ENCODE measurements at places on chromosomes 7 and 10.

DNA sequence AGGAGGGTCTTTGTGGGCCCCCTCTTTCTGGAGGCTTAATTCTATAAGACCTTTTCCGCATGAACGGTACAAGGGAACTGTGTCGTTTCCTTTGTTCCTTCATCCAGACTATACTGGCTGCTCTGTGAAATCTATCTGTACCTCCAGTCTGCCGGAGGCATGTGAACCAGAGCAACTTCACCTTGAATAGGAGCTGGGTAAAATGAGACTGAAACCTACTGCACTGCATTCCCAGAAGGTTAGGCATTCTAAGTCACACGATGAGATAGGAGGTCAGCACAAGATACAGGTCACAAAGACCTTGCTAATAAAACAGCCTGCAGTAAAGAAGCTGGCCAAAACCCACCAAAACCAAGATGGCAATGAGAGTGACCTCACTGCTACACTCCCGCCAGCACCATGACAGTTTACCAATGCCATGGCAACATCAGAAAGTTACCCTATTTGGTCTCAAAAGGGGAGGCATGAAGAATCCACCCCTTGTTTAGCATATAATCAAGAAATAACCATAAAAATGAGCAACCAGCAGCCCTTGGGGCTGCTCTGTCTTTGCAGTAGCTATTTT lies 36.8 kb upstream of the INPP5F start:
- DNase-seq, result no peak

GRCh38 chr7:31335161-31335856 lies 5.2 kb downstream of the NEUROD6 start:
- DNase-seq, result no peak

DNA sequence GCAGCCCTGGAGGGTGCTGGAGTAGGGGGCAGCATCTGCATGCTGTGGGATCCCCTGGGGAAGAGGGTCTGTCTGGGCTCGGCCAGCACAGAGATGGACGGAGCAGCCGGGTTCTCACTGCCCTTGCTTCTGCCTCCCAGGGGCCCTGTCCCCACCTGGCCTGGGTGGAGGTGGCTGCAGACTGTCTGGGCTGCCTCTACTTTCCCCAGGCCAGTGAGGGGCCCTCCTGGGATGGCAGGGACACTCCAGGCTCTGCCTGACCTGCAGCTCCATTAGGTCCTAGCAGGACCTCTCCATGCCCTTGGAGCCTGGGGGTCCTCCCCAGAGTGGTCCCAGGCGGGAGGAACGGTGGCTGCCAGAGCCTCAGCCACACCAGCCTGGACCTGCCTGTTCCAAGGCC lies 63.7 kb downstream of the PWWP2B start:
- DNase-seq, result no peak

DNA sequence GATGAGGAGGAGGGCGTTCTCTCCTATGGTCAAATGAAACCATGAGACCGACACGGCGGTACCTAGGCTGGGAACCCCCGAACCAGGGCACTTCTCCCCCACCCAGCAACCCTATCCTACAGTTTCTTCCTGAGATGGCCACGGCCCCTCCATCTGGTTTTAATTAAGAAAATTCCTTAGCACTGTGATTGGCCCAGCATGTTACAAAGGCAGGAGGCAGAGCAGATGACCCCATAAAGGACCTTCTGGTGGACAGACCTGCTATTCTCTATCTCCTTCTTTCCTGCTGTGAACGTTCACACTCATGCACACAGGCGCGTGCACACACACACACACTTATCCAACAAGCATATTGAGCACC lies 129.4 kb downstream of the RGS10 start:
- DNase-seq, result no peak

GRCh38 chr7:116305485-116306408 lies 95.4 kb downstream of the TES start:
- no peak for DNase-seq

DNA sequence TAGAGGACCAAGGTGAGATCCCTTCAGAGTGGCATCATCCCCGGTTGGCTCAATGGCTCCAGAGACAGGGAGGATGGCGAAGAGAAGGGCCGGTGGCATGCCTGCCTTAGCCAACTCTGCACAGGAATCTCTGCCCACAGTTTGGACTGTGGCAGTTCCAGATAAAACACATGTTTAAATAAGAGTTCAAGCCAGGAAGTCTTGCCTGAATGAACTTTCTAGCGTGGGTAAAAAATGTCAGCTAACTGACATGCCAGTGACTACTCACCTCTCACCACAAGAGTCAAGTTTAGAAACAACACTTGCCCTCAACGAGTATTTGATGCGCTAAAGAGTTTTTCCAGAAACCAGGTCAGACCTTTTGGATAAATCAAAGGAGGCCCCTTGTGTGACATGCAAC lies 3.0 kb downstream of the NOD1 start:
- no peak for DNase-seq

- DNase-seq, result no peak
Observed at GRCh38 chr7:104873401-104873800, 140.6 kb upstream of the KMT2E start.

DNA sequence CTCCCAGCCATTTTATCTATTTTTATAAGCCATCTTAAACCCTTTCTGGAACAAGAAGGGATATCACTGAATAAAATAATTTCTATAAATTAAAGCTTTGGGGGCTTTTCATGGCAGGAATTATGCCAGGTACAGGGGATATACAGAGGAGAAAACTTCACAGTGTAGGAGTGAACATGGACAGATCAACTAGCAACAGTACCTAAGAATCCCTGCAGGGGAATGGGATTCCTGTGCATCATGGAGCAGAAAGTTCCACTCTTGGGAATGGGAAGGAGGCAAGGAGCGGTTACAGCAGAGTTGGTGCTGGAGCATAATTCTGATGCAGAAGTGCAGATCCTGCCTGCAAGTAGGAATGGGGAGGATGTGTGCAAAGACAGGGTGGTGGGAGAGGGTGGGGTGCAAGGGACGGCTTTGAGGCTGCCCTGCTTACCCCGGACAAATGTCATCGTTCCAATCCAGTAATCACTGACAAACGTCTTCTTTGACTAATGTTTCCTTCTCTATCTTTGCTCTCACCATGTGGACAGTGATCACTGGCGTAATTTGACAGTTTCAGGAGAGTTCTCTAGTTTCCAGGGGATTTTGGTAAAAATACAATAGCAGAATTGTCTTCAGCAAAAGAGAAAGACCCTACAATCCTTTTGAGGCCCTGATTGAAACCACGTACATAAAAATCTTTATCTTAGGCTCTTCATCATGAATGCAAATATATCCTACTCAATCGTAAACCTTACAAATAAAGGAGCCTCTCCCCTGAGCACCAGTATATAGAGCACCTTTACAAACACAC lies 196.7 kb downstream of the HECW1 start:
- no peak for DNase-seq

- DNase-seq, result peak; percentile 60
Observed at GRCh38 chr10:5563991-5564536, 39.3 kb downstream of the CALML3 start.

DNA sequence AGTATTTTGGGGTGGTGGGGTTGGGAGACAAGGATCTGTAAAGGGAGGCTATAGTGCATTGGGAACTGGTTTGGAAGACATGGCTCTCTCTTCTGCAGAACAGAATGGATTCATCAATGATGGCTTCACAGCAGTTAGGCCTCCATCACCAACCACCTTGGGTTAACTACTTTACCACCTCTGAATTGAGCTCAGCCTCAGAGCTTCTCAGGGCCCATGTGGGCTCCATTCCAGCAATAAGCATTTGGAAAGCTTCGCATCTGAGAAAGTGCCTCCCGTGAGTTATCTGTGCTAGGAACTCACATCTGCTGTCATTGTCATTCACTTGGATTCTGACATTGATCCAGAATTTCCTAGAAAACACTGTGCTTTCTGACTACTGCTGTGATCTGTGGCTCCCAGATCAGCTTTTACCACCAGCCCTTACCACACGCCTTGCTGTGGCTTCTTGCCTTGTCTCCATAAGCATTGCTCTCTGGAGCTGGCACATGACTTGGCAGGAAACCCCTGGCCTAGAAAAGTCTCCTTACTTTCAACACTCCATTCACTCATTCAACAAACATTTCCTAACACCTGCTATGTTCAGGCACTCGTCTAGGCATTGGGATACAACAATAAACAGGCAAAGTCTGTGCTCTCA lies 70.7 kb upstream of the ADO start:
- no peak for DNase-seq

- DNase-seq, result no peak
Observed at GRCh38 chr7:112093409-112093808, 112.8 kb downstream of the DOCK4 start.

- no peak for DNase-seq
Observed at GRCh38 chr7:32390210-32390609, 100.0 kb downstream of the LSM5 start.

- DNase-seq, result no peak
Observed at GRCh38 chr7:116548506-116548905, 23.7 kb downstream of the CAV1 start.

DNA sequence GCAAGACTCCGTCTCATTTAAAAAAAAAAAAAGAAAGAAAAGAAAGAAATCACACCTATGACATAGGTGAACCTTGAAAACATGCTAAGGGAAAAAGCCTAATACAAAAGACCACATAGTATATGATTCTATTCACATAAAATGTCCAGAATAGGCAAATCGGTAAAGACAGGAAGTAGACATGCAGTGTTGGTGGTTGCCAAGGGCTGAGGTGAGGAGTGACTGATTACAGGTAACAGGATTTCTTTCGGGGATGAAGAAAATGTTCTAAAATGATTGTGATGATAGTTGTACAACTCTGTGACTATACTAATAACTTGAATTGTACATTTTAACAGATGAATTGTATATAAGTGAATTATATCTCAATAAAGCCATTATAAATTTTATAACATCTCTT lies 3.3 kb downstream of the XPNPEP1 start:
- no peak for DNase-seq

DNA sequence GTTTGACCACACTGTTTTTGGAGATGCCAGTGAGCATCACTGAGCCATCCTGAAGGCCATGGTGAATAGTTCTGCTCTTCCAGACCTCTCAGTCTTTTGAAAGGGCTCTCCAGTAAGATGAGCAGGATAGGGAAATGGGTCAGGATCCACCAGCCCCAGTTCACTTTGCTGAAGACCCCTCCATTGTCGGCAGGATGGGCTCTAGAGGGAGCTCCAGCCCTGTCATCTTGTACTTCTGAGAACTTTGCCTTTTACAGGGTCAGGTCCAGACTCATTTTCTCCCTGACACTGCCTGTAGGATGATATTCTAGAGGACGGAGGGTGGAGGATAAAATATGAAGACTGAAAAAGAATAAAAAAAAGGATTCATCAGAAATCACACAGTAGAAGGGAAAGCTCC lies 13.1 kb downstream of the LHFPL3 start:
- DNase-seq, result no peak

DNA sequence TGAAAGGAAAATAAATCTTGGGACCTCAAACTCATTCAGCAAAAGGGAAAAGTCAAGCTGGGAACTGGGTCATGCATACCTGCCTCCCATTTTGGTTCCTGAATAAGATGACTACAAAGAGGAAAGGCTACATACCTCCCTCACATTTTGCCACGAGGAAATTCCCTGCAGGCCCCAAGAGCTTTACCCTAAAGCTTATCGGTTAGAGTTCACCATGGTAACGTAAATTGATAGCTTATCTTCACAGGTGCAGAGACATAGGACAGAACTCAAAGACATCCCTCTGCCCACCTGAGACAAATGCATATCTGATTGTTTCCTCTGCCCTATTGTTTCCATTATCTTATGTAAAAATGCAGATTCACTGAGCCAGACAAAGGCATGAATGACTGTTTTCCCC lies 31.5 kb upstream of the GRB10 start:
- DNase-seq, result no peak

- no peak for DNase-seq
Observed at GRCh38 chr10:121288864-121289661, 309.2 kb downstream of the FGFR2 start.

DNA sequence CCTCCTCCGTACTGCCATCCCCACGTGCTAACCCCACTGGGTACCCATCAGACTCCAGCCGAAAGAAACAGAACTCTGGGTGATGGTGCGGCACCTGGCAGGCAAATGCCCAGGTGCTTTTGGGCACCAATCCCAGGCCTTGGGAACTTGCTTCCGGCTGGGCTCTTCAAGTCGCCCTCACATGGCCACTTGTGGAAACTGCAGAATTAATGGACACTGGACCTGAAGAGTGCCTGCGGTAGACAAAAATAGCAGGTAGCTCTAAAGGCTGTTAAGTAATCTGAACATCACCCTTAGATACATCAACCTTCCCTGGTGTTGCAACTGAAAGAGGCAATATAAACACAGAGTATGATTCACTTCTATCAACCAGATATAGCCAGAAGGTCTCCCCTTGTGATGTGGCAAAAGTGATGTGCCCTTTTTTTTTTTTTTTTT lies 644.4 kb downstream of the GRM8 start:
- no peak for DNase-seq

- DNase-seq, result no peak
Observed at GRCh38 chr10:119309423-119309770, 102.0 kb downstream of the GRK5 start.

- no peak for DNase-seq
Observed at GRCh38 chr10:22477334-22478287, 132.3 kb downstream of the SPAG6 start.

DNA sequence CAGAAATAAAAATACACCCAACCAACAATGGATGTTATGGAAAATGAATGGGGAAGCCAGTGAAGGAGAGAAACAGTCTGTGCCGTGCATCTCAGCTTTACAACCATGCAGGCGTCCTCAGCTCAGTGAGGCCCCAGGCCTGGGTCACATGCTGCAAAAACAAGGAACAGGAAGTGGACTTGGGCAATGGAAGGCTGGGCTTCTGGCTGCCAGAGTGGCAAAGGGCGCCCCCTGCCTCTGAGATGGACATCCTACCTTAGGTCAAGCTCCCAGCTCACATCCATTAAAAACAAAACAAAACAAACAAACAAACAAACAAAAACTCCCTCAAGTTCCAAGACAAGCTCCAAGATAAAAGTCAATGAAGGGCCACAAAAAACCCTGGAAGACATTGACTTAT lies 54.7 kb upstream of the AFAP1L2 start:
- no peak for DNase-seq

DNA sequence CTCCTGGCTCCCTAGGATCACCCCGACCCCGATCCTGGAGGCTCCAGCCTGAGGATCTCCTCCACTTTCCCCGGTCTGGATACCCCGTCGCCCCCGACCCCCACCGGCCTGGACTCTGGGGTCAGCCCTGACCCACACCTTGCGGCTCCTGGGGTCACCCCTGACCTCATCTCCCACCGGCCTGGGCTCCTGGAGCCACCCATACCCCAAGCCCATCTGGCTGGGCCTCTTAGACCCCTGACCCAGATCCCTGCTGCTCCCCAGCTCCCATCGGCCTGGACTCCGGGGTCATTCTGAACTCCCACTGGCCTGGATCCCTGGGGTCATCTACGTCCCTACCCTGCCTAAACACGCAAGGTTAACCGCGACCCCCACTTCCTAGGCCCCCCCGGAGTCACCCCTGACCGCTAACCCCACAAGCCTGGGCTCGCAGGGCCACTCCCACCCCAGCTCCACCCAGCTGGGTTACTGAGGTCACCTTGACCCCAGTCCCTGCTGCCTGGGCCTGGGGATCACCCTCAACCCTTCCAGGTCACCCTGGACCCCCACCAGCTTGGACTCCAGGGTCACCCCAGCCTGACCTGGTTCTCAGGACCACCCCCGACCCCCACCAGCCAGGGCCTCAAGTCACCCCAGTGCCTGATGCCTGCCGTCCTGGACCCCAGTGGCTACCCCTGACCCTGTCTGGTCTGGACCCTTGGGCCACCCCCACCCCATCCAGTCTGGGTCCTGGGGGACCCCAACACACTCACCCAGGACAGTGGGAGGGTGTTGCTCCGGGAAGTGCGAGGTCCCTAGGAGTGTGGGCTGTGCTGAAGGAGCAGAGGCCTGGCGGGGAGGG lies 1.2 kb downstream of the FOXK1 start:
- no peak for DNase-seq

All from activated effector memory CD4-positive, alpha-beta T cell treated with Interleukin-2 at 50 U/mL for 16 hours (primary cell).